ENCODE measurements at places on chromosomes 7 and 10. TPM values are rescaled to one million over a fixed set of nuclear protein-coding genes. Genes with fewer than 3 reads are reported as not detected.

Gene FAM131B
- 6.9 TPM for total RNA-seq

Gene CNNM1
- total RNA-seq, result 3.3 TPM

Gene DNA2
- total RNA-seq, result 29.5 TPM

GRCh38 chr10:34124522-34125035, 690.5 kb downstream of the PARD3 start:
- peak; percentile 100 for DNase-seq

DNA sequence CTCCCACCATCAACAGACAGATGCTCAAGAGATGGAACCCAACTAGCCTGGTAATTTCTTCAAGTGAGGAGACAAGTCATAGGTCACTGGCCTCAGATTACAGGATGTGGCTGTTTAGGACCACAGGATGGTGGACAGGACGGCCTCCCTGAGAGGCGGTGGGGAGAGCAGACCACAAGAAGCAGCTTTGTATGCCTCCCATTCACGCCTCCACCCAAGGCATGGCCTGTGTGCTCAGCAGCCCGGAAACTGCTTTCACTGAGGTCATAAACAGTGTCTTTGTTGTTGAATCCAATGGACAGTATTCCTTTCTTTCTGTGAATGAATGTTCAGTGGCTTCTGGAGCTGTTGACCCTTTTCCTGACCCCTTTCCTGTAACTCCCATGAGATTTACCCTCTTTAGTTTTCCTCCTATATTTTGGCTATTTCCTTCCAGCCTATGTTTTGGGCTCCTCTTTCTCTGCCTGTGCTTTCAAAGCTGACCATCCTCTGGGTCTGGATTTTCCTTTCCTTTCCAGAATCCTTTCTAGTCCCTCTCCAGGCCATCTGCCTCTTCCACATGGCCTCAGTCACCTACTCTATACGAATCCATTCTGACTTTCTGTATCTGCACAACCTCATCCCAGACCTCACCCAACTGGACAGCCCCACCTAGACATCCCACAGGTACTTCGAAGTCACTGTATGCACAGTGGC, 32.4 kb upstream of the INPP5F start:
- DNase-seq, result no peak

DNA sequence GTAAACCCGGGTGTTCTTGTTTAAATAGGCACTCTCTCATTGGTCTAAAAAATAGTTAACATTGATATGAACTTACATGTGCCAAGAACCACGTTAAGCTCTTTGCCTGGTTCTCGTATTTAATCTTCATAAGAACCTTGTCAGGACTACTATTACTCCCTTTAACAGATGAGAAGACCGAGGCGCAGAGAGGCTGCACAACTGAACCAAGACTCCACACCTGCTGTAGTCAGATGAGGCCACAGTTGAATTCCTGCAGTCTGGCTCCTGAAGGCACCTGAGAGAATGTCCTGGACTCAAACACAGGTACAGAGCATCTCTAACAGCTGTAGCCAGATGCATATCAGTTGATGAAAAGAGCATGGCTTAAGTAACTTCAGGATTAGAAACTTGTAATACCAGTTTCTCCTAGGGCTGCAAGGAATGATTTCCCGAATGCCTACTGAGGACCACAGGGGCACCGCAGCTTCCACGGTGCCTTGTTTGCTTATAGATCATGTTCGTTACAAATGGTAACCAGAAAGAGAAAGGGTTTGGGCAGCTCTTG, 9.5 kb downstream of the DDC start:
- peak; percentile 7 for DNase-seq

DNA sequence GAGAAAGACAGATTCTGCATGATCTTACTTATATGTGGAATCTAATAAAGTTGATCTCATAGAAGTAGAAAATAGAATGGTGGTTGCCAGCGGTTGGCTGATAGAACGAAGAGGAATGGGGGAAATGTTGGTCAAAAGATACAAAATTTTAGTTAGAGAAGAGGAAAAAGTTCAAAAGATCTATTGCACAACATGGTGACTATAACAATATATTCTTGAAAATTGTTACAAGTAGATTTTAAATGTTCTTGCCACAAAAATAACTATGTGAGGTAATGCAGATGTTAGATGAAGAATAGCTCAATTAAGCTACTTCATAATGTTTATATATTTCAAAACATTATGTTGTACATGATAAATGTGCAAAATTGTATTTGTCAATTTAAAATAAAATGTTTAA, 112.3 kb upstream of the SMIM30 start:
- DNase-seq, result no peak
